ENCODE measurements at places on chromosomes 3 and 15. TPM values are rescaled to one million over a fixed set of nuclear protein-coding genes. Genes with fewer than 3 reads are reported as not detected.

DNA sequence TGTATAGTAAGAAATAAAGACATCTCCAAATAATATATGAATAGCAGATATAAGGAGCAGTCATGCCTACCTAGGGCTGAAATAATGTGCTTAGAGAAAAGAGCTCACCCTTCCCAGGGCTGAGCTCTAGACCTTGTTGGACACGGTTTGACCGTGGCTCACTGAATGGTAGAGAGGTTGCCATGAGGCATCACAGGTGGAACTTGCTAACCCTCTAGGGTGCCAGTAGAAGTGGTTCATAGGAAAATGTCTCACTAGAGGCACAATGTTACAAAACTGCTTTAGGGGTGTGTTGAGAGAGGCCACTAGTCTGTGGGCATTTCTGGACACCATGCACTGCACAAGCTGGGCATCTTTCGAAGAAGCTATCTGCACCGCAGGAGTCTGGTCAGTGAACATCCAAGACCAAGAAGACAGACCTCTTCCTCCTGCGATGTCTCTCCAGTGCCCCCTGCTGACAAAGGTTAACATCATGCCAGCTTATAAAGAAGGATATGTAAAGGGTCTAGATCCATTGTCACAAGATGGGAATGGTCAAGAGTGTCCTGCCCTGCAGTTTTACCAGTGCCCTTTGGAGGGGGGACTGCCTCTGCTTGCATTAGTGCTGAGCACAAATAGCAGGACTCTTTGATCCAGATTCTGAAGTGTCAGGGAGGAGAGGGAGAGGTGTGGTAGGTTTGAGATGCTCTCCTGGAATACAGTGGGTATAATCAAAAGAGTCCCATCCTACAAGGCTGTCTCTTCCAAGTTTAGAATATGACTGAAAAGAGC, 266.8 kb downstream of the ZNF385D start:
- peak; percentile 81 for DNase-seq

- no peak for DNase-seq
Measured at GRCh38 chr3:56200251-56200650, 268.0 kb downstream of the ERC2 start.

DNA sequence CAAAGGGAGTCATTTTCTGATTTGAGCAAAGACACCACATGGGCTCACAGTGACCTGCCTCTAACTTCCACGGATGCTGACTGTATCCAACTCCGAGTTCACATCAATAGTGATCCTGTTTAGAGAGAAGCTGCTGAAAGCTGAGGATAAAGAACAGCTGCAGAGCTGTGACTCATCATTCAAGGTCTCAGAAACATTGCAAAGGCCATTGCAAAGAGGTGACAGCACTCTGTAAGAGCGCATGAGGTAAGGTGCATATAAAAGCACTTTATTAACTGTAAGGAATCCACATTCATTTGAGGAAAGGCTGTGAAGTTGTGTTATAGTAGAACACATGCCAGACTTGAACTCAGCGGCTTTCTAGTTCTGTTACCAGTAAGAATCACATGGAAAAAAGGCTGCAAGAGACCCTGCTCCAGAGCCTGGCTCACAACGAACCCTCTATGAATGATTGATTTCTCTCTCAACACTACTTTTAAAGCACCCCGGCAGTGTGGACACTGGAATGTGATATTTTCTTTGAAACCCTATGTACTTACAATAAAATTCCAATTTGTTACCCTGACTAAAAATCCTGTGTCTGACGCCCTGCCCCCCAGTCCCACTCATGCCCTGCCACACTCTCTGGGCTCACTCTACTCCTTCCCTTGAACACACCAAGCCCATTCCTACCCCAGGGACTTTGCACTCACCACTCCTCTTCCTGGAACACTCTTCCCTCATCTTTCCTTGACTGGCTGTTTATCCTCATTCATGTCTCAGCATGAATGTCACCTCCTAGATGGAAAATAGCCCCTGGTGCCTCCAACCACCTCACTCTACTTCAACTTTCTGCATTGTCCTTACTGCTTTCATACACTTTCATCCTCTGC, 111.2 kb downstream of the LSM3 start:
- DNase-seq = no peak

The SCG5 gene
- 7.3 TPM for polyA plus RNA-seq

DNA sequence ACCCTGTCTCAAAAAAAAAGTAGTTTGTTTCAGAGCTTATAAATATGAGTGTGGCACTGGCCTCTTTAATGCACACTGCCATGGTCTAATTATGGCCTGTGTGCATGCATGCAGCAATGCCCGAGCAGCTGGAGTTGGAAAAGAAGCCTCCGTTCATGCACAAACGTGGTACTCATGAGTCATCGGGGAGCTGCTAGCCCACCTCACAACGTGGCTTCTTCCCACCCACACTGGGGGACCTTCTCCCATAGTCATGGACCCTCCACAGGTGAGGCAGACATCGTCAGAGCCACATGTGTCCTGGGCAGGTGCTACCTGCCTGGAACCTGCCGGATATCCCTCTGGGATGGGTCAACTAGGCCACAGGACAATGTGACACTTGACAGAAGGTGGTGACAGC, 66.7 kb downstream of the ATP10A start:
- DNase-seq = no peak

The CCR8 gene
- not detected for polyA plus RNA-seq

GRCh38 chr15:61393949-61394348, 164.8 kb upstream of the RORA start:
- DNase-seq = no peak

DNA sequence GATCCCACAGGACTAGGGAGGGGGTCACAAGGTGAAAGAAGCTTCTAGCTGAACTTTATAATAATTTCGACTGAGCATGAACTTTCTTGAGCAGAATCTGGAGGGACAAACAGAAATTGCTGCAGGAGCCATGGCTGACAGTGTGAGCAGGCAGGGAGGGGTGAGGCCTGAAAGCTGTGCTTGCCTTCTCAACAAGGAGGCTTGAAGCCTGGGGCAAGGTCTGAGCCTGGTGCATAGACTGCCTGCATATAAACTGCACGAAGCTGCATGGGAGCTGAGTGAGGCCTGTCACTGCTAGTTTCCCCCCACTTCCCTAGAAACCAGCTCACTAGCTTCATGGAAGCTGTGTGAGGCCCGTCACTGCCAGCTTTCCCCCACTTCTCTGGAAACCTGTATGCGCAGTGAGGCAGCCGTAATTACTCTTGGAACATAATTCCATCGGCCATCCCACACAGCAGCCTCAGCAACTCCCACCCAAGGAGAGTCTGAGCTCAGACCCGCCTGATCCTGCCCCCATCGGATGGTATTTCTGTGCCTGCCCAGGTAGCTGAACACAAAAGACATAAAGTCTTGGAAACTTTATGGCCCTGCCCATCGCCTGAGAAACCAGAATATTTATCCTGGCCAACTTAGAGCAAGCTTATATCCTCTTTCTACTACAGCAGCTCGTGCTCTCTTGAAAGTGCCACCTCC, 136.5 kb downstream of the PLCH1 start:
- DNase-seq = no peak
